ENCODE measurements at places on chromosomes 16 and 17.
A peak's percentile ranks its signal among the peaks of the same experiment; 100 is the strongest.

GRCh38 chr16:21263640-21264570 lies 14.2 kb downstream of the CRYM start:
- DNase-seq = no peak

DNA sequence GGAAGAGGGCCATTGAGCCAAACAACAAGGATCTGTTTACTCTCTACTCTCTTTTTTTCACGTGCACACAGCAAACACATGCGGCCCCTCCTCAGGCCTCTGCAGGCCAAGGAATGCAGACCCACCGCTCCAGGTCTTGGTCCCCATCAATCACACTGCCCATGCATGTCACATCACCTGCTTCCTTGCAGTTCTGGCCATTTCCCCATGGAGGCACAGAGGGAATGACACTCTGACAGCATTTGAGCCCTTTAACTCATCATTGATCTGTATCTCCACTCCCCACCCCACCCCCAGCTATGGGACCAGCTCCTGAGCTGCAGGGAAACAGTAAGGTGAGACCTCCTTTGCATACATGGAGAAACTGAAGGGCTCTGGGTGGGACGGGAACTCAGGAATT lies 45.9 kb upstream of the MEIOC start:
- DNase-seq = no peak

DNA sequence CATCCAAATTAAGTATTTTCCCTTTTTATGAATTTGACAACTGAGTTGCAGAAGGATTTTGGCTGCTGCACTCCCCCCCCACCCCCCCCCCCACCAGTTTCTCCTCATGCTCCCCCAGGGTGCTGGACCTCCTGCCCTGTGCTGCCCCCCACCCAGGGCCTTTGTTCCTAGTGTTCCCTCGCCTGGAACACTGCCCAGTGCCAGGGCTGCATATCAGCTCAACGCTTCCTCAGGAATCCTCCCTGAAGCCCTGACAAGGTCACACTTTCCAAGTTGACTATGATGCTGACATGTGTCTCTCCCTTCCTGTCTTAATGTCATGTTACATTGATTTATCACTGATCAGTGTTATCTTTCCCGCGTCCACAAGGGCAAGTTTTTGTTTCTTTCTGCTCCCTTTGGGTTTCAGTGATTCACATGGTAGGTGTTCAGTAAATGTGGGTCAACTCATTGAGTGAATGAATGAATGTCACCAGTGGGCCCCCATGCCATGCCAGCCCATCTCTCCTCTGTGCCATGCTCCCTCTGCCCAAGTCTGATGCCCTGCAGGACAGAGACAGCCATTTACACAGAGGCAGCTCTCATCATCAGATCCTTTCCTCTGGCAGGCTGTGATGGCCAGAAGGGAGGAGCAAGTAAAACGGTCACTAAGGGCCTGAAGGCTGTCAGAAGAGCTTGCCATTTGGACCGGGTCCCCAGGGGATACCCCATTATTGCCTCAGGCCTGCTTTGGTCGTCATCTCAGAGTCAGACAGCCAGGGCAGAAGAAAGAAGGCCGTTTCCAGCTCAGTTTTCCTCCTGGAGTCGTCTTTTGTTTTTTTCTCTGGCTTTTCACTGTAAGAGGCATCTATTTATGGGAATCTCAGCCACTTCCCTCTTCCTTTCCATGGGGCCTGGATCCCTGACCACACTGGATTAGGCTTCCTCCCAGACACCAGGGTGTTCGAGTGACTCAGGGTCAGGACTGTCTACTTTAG lies 386.2 kb downstream of the SNX29 start:
- no peak for DNase-seq

GRCh38 chr17:58381124-58382035 lies 29.4 kb upstream of the SUPT4H1 start:
- no peak for DNase-seq

DNA sequence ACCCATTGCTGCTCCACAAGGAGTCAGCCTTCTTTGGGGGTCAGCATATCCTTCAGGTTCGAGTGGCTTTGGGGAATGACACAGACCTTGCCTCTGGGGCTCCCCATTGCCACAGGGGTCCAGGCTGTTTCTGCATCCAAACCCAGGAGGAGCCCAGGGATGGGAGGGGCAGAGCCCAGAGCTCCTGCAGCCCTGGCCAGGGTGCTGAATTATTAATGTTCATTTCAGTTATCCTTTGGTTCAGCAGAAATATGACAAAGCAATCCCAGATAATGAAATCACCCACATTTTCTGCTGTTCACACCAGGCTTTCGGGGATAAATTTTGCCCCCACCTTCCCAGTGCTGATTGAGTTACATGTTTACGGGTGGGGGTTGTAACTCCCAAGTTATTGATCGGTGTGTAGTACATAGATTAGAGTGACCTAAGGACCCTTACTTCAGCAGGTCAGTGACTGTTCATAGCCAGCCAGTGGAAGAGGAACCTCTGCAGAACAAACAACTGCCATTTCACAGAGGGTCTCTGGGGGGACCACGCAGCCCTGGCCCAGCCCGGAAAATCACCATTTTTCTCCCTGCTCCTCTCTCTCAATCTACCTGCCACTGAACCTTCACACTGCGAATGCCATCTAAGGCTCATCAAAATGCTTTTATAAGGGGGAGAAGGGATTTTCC lies 240.3 kb upstream of the N4BP1 start:
- no peak for DNase-seq

- no peak for DNase-seq
Observed at GRCh38 chr17:56808503-56808902, 25.2 kb downstream of the C17orf67 start.

DNA sequence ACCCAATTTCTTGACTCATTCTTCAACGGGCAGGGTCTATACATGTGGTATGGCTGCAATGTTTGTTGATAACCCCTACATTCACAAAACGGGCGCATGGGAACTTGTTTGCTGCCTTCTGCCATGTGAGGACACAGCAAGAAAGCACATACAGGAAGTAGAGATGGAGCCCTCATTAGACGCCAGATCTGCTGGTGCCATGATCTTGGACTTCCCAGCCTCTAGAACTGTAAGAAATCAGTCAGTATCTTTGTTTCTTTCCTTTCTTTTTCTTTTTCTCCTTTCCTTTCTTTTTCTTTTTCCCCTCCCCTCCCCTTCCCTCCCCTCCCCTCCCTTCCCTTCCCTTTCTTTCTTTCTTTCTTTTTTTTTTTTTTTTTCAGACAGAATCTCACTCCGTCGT lies 165.2 kb downstream of the WWOX start:
- no peak for DNase-seq

GRCh38 chr17:16005636-16006035 lies 6.0 kb downstream of the TTC19 start:
- DNase-seq = no peak

- DNase-seq = no peak
Observed at GRCh38 chr16:57038166-57038565, 48.8 kb downstream of the NLRC5 start.

DNA sequence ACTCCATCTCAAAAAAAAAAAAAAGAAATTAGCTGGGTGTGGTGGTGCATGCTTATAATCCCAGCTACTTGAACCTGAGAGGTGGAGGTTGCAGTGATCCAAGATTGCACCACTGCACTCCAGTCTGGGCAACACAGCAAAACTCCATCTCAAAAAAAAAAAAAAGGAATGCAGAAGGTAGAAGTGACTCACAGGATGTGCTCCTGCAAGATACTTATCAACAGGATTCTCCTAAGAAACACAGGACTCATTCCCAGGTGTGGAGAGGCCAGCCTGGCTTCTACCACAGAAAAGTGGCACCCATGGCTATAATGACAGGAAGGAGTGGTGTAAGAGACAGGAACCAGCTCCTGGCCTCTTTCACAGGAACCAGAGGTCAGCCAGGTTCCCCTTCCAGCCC lies 13.8 kb downstream of the ELMO3 start:
- no peak for DNase-seq

GRCh38 chr17:62109924-62110323 lies 44.8 kb upstream of the MED13 start:
- DNase-seq = no peak

GRCh38 chr17:31653691-31654090 lies 205.4 kb downstream of the COPRS start:
- no peak for DNase-seq

DNA sequence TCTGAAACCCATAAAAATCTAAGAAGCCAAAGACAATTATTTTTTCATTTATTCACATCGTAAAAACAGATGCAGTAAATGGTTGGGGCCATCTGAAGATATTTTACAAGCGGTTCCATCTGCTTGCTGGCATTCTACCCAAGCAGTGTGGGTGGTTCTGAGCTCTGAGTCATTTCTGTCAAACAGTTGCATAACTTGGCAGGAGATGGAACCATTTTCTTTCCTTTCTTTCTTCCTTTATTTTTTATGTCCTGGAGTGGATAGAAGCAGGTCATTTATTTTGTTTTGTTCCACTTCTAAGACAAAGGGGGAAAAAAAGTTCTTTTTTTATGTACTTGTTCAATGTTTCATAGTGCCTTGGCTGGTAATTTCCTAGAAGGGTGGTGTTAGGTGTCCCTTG lies 1151.9 kb upstream of the GOT2 start:
- no peak for DNase-seq

DNA sequence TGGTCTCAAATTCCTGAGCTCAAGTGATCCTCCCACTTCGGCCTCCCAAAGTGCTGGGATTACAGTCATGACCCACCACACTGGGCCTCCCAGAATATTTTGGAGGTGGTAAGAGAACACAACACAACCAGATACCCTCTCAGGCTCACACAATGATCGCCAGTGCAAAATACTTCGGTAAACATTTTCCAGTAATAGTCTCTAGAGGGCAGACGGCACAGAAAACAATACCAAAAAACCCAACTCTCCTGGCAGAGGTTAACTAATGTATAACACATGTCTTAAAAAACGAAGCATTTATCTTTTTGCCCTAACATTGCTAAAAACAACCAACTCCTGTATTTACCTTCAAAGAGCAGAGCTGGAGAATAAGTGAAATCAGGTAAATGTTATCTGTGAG lies 10.5 kb downstream of the NUFIP2 start:
- no peak for DNase-seq

GRCh38 chr16:81008505-81008789 lies 1.4 kb downstream of the CENPN start:
- no peak for DNase-seq

GRCh38 chr17:1174263-1174880 lies 5.4 kb downstream of the ABR start:
- DNase-seq = no peak

DNA sequence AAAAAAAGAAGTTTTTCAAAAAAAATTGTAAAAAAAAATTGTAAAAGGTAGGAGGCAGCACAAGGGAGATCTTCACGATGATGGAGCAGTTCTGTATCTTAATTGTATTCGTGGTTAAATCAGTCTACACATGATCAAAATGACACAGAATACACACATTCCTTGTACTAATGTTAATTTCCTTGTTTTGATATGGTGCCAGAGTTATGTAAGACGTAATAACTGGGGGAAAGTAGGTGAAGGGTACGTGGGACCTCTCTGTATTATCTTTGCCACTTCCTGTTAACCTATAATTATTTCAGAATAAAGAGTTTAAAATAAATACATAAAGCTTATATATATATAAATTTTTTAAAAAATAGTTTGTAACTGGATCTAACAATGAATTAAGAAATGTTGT lies 36.8 kb downstream of the HELZ start:
- DNase-seq = no peak

GRCh38 chr17:80862978-80863377 lies 128.7 kb upstream of the CHMP6 start:
- DNase-seq = no peak

DNA sequence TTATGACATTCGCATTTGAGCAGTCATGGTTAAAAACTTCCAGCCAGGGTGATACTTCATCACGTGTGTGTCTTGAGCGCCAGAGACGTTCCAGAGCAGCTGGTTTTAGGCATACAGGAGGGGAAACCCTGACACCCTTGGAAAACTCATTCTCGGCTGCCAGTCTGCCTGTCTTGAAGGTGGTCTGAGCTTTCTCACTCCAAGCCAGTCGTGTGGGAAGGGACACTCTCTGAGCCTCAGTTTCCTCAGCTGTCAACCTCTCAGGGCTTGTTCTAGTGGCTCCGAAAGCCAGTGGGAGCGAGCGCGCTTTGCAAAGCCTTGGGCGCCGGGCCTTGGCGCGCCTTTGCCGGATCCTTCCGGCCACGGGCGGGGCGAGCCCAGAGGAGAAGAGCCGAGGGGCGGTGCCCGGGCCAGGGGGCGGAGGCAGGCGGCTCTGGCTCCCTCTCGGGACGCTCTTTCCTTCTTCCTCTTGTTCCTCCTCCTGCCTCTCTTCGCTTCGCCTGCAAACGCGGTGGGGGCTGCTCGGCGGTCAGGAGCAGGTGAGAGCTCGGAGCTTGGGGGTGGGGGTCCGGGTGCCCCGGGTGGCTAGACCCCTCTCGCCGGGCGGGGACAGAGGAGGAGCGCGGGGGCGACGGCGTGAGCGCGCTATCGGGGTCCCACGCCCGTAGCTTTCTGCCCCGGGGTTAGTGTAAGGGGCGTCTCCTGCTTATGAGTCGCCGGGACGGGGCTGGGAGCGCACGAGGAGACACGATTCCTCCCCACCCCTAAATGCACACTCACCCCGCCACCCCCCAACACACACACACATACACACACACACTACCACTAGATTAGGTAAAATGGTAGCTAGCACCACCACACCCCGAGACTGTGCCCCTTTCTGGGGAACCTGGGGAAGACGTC lies at the start of gene LDAF1:
Gene LDAF1 (plus strand): TSS at position 467 of the 903 bp plus-strand sequence. CDS start 2,509 bp downstream, outside the sequence.
- DNase-seq = peak; percentile 56

DNA sequence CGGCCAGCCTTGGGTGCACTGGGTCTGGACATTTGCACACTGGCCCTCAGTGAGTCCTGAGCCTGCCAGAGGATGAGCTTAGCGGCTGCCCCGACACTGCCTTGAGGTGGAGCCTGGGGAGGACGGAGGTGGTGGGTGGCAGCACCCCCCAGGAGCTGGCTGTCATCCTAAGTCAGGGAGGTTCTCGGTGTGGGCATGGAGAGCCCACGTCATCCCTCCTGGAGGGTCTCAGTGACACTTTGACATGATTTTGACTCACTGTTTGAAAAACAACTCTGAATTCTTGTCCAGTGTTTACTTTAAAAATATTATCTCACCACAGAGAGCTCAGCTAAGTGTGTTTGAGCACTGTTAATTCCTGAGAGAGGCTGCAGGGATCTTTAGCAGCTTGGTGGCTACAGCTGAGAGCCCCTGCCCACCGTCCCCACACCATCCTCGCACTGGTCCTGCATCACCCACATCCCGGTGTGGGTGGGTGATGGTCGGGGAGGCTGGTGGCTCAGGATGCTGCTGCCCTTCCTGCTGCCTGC lies 63.1 kb downstream of the BANP start:
- DNase-seq = no peak

DNA sequence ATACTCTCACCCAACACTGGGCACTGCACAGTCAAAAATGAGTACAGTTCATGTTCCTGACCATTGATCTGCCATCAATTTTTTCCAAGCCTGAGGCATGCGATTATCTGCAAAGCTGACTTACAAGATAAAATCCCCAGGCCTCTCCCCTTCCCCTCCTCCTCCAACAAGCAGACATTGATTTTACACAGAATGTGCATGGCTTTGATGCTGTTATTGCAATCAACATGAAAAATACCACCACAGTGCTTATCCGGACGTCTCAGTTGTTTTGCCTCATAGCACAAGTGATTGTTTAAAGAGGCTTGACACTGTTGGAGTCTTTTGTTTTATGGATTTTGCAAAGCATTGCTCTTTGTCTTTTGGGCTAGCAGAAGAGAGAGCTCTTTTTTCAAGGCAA lies 163.8 kb downstream of the TOX3 start:
- no peak for DNase-seq

- no peak for DNase-seq
Observed at GRCh38 chr16:89322321-89323119, 105.0 kb downstream of the ZNF778 start.

GRCh38 chr16:48556913-48557351 lies 53.0 kb downstream of the N4BP1 start:
- DNase-seq = no peak

- no peak for DNase-seq
Observed at GRCh38 chr16:72110662-72111615, 17.3 kb downstream of the DHX38 start.

All from activated gamma-delta T cell treated with anti-CD3 and anti-CD28 coated beads, Interleukin-2, amount 50 U/mL, for 16 hours (primary cell).